Placental epithelial cell (primary cell): ENCODE measurements at places on chromosomes 4 and X. TPM values are rescaled to one million over a fixed set of nuclear protein-coding genes. Genes with fewer than 3 reads are reported as not detected.

SSX2B gene
- not detected in 2 replicates for total RNA-seq

ASB11 gene
- total RNA-seq, result not detected in 2 replicates

HTR2C gene
- total RNA-seq, result under 0.01 TPM in 1 of 2 replicates, not detected in the other

DGAT2L6 gene
- not detected in 2 replicates for total RNA-seq

VSIG4 gene
- not detected in 2 replicates for total RNA-seq

SRPK3 gene
- total RNA-seq, result under 0.01 and 1.1 TPM in 2 replicates

DAPP1 gene
- 71.1 and 96.5 TPM in 2 replicates for total RNA-seq

DCAF12L2 gene
- not detected in 2 replicates for total RNA-seq

FAM149A gene
- 1.5 and 9.0 TPM in 2 replicates for total RNA-seq

CXCL11 gene
- total RNA-seq, result not detected in 2 replicates

EPGN gene
- 95.8 and 281 TPM in 2 replicates for total RNA-seq

SORBS2 gene
- 0.79 and 1.8 TPM in 2 replicates for total RNA-seq

ZAR1 gene
- 0.33 and 0.79 TPM in 2 replicates for total RNA-seq

ADH7 gene
- total RNA-seq, result not detected in 2 replicates

TCEAL7 gene
- total RNA-seq, result 2.1 and 10.6 TPM in 2 replicates

TRIM61 gene
- 5.9 and 8.1 TPM in 2 replicates for total RNA-seq

KLHL34 gene
- total RNA-seq, result 0.79 and 2.0 TPM in 2 replicates

FABP2 gene
- not detected in 2 replicates for total RNA-seq

GAGE13 gene
- total RNA-seq, result not detected in 2 replicates

TLR10 gene
- not detected in 2 replicates for total RNA-seq

HSFX1 gene
- total RNA-seq, result 0.39 and 0.43 TPM in 2 replicates
